ENCODE measurements at places on chromosomes 1 and 21.

DNA sequence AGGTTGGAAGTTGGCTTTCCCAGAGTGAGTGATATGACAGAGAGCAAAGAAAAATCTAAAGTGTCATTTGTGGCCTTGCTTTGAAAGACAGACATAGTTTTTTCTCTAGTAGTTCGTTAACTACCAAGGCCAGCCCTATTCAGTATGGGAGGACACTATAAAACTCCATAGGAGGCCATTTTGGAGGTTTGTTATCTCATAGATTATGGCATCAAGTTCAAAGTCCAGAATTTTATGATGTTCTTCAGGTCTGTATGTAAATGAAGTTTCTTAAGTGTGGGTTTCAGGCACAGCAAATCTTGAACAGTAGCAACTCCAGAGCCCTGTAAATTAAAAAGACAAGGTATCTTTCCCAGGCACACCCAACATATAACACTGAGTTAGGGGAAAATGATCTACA, 437.1 kb downstream of the PLPP3 start:
- no peak for DNase-seq

DNA sequence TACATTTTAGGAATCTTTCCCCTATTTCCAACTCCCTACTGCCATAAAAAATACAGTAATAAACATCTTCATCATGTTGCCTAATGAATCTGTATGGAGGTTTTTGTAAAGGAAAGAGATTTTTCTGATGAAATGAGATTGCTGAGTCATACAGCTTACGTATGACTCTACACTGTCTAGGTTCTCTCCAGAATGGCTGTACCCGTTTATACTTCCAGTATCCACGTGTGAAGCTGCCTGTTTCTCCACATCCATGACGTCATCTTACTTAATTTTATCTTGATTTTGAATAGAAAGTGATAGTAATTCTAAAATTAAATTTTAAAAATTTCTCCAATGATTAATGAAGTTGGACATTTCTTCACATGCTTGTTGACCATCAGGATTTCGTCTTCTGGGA, 103.7 kb downstream of the COQ8A start:
- DNase-seq: no peak

DNA sequence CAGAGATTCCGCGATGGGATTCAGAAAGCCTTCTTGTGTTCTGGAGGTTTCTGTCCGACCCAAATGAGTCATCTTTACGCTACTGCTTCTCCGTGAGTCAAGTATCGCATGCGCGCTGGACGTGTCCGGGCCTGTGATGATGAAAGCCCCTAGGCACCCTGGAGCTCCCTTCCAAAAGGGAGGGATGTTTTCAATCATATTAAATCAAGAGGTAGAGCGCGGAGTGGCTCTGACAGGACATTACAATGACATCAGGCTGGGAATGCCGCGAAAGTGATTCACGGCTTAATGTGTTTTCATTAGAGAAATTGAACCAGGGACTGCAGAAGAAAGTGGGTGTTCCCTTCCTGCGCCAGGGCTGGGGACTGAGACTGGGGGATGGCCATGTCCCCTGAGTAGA, 48.5 kb downstream of the AJAP1 start:
- DNase-seq: no peak

GRCh38 chr1:18668046-18668445, 37.4 kb downstream of the PAX7 start:
- DNase-seq: no peak
